Sciatic nerve (tissue), 2 donors: ENCODE measurements at places on chromosomes 12 and 14.

- no peak for DNase-seq
Observed at GRCh38 chr12:122208073-122208820, 4.7 kb downstream of the B3GNT4 start.

DNA sequence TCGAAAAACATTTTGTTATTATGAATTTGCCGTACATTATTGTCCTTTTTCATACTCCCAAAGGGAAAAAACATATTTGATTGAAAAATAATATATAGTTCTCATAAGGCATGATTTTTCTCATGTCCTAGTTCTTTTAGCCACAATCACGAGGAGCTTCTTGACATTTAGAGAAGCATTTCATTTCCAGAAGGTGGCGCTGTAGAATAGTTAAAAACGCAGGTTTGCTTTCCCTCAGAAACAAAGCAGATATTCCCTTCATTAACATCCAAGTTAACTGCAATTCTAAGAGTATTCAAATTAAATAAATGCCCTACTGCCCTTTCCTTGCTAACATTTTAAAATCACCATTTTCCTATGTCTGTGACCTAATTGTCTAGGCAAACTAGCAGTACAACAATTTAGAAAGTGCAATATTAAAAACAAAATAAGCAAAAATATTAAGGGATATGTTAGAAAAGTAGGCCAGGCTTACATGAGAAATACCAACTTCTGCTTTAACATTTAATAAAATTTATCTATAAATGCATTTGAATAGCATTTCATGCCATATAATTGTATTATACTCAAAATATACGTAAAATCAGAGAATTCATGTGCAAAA, 10.9 kb upstream of the PIK3C2G start:
- DNase-seq = no peak

- DNase-seq = no peak
Observed at GRCh38 chr14:30482276-30482675, 76.7 kb upstream of the G2E3 start.

- no peak for DNase-seq
Observed at GRCh38 chr12:45852508-45852907, 123.0 kb downstream of the ARID2 start.

DNA sequence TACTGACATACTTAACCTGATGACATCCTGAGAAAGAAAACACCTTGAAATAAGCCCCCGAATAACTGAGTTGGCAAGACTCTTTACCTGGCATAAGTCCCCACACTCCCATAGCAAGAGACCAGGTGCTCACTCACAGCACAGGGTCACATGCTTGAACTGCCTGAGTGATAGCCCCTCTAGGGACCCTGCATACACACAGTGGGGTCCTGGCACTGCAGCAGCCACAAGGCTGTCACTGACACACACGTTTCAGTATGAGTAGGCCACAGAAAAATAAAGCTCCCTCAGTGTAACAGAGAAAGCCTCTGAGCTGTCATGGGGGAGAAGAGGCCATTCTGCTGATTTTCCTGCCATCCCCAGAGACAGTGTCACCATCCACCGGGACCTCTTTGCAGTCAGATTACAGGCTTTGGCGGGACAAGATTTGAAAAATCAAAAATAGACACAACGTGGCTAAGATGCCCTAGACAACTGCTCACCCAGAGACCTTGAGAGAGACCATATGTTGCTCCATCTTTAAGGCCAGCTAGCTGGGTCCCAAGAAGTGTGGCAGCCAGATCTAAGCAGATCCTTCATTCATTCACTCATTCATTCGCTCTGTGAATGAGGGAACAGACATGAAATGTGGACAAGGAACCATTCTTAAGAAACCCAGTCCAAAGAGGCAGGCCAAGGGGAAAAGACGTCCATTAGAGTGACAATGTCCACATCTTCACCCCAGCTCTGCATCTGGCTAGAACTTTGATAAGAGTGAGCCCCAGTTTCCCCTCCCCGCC, 1.6 kb downstream of the SCARB1 start:
- no peak for DNase-seq
